ENCODE measurements at places on chromosomes 13 and 19. TPM values are rescaled to one million over a fixed set of nuclear protein-coding genes. Genes with fewer than 3 reads are reported as not detected.

GRCh38 chr19:17873786-17874757 lies 2.3 kb downstream of the SLC5A5 start:
- peak; percentile 63 for DNase-seq

ZNF536 gene
- total RNA-seq = 0.12 TPM

GRCh38 chr13:75566658-75567057 lies 17.1 kb downstream of the UCHL3 start:
- no peak for DNase-seq

GPR12 gene
- total RNA-seq = not detected

DNA sequence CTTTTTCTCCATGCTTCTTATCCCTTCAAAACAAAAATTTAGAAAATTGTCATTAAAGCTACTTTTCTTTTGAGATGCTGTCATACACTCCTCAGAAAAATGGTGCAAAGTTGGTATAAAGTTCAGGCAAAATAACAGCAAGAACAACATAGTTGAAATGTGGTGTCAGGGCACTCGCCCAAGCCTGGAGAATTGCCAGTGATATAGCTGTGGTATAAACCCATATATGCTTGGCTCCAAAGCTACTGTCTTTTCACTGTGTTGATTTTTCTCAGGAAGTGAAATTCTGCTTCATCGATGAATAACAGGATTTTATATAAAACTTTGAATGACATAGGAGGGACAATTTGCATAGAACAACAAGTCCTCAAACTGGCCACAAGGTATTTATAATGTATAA lies 2532.9 kb downstream of the PCDH9 start:
- no peak for DNase-seq

IZUMO2 gene
- not detected for total RNA-seq

IGFL1 gene
- not detected for total RNA-seq

- DNase-seq = no peak
These were observed 1.2 kb upstream of the DMWD start for GRCh38 chr19:45793876-45794275.

- DNase-seq = no peak
These were observed 90.2 kb downstream of the DNAJC15 start for GRCh38 chr13:43113603-43114002.

- peak; percentile 63 for DNase-seq
These were observed 441.5 kb upstream of the KLF12 start for GRCh38 chr13:74575729-74576125.

UBE2L5 gene
- total RNA-seq = not detected

FFAR2 gene
- total RNA-seq = 4.7 TPM

DNA sequence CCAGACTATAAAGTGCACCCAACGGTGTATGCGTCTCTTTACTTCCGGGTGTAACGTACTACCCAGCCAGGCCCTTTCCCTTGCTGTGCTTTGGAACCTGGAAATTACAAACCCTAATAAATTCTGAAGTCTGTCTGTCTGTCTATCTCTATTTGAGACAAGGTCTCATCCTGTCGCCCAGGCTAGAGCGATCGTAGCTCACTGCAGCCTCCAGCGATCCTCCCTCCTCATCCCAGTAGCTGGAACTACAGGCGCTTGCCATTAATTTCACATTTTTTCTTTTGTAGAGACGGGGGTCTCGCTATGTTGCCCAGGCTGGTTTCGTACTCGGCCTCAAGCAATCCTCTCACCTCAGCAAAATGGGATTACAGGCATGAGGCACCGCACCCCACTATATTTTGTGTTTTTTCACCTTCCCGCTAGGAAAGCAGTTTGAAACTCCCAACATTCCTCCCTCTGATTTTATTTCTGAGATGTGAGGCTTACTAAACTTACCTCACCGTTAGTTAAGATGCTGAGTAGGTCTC lies 469 bp upstream of the RNF6 start:
- DNase-seq = no peak

DNA sequence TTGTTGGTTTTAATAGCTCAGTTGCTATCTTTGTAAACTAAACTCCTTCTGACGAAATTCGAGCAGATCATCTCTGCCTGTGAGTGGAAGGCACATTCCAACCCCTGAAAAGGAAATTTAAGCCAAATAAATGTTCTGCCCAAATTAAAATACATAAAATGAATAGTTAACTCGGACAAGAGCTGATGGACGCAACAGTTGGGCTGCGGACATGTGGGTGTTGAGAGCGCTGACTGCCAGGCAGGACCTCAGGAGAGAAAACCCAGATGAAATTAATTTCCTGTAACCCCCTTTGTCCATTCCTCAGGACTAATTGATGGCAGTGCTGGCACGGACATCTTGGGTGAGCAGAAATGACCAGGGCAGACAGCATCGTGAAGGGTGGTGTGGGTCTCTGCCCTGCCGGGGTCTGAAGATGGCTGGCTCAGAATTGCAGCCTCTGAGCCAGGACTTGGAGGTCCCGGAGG lies 86.5 kb downstream of the TSHZ3 start:
- no peak for DNase-seq

GRCh38 chr13:40514802-40515201 lies 151.6 kb downstream of the FOXO1 start:
- DNase-seq = no peak

- DNase-seq = no peak
These were observed 107.2 kb downstream of the URI1 start for GRCh38 chr19:30049226-30049625.

DNA sequence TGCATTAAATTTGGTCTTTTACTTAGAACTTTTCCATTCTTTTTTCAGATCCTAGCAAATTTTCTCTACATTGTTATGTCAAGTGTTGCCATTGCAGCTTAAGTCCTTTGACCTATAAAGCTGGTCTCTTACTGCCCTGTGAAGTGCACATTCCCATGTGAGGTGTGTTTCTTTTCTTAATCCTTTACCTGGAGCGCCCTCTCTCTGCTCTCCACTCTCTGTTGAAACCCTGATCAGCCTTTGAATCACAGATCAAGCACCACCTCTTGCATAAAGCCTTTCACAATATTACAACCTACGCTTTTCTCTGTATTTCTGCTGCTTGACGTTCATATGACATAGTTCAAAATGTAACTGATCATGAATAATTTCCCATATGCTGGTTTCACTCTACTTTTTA lies 84.8 kb downstream of the PCDH17 start:
- no peak for DNase-seq

BAX gene
- total RNA-seq = 142 TPM

DNA sequence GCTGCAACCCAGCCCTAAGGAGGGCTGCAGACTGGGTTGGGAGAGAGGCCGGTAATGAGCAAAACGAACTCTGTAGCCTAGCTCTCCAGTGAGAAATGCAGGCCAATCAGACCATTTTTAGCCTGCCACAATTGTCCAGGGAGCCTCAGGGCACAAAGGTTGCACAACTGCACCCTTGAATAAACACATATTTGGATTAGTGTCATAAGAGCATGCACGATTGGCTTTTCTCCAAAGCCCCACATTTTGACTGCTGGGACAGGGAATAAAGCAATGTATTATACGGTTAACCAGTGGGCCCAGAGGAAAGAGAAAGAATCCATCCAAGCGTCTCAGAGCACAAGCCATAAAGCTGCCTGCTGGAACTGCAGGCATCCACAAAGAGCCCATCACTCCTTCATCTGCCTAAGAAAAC lies 729.4 kb upstream of the SGCG start:
- DNase-seq = no peak

All from lower lobe of right lung (tissue), 2 donors.